Thymus (tissue), 14 donors: ENCODE measurements at places on chromosomes 1 and 21. TPM values are rescaled to one million over a fixed set of nuclear protein-coding genes. Genes with fewer than 3 reads are reported as not detected.

Gene ERICH3
- 0.78 TPM for polyA plus RNA-seq

Gene MAN1A2
- 10.6 TPM for polyA plus RNA-seq

GRCh38 chr1:7339953-7340352 lies 431.1 kb upstream of the VAMP3 start:
- no peak for DNase-seq

Gene SPRR4
- 2.1 TPM for polyA plus RNA-seq

DNA sequence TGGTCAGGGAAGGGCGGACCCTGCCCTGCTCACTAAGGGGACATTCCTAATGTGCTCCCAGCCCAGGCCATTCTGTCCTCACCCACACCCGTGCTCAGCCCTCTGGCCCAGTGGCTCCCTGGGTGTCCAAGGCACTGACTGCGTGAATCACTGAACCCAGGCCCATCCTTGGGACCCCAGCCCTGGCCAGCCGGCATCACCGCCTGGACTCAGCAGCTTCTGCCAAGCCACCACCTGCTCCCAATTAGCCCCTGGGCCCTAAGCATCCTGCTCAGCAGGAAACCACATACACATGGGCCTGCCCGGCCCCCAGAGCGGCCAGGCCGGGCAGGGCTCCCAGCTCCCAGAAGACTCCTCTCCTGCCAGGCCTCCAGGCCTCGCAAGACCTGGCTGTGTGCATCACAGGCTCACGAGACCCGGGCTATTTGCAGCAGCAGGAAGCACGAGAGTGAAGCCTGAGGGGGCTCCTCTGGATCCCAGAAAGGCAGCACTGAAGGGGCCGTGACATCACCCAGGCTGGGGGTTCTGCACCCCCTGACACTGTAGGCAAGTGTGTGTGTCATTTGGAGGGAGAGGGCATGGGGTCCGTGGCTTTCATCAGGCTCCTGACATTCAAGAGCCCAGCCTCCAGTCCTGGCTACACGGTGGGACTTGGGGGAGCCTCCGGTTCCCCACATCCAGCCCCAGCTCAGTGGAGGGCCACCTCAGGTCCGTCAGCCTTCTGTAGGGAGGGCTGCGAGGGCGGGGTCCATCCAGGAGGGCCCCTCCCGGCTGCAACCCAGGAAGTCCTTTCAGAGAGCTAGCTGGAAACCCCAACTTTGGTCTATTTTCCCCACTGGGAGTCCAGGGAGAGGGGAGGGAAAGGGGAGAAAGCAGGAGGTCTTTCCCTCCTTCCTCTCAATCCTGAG lies 1.6 kb downstream of the MFAP2 start:
- DNase-seq: no peak
